RPMI8226 (cell line): ENCODE measurements at places on chromosomes 7 and 10.

- DNase-seq = no peak
These were observed 272.6 kb upstream of the DGKB start for GRCh38 chr7:15175152-15175551.

- DNase-seq = no peak
These were observed 391.8 kb upstream of the ETV1 start for GRCh38 chr7:14381306-14381705.

DNA sequence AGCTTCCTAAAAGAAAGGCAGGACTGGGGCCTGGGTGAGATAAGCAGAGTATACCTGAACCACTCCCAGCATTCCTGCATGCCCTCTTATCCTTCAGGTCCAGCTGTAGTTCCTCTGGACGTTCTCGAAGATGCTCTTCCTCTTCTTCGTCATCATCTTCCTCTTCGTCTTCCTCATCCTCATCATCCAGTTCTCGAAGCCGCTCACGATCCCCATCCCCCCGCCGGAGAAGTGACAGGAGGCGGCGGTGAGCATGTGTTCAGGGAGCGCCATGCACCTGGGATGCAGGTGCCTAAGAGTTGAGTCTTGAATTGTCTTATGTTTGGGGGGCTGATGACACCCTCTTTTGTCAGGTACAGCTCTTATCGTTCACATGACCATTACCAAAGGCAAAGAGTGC is 3.9 kb upstream of the NOLC1 start:
- no peak for DNase-seq

- no peak for DNase-seq
These were observed 88.6 kb downstream of the XRCC2 start for GRCh38 chr7:152587366-152587765.

DNA sequence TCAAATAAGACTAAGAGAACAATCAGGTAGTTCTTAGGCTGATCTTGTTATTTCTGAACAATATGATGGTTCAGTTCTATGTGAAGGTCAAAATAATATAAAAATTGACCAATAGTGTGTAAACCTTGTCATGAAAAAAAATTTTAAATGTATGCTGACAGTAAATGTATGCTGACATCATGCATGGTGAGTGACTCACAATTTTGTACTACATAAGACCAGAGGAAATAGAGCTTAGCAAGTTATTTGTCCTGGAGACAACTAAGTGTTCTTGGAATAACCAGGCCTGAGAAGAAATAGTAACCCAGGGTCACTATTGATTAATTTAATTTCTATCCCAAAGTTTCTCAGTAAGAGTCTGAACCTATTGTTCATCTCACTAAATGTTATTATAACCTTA is 182.2 kb upstream of the PCDH15 start:
- no peak for DNase-seq

DNA sequence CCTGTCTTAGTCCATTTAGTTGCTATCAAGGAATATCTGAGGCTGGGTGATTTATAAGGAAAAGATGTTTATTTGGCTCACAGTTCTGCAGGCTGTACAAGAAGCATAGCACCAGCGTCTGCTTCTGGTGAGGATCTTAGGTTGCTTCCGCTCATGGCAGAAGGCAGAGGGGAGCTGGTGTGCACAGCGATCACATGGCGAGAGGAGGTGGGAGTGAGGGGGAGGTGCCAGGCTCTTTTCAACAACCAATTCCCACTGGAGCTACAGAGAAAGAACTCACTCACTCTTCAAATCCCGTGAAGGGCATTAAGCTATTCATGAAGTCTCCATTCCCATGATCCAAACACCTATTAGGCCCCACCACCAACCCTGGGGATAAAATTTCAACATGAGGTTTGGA is 371.6 kb downstream of the SH2D4B start:
- DNase-seq = no peak

- DNase-seq = peak; percentile 71
These were observed 8.0 kb upstream of the ZNRF2 start for GRCh38 chr7:30276203-30276900.

DNA sequence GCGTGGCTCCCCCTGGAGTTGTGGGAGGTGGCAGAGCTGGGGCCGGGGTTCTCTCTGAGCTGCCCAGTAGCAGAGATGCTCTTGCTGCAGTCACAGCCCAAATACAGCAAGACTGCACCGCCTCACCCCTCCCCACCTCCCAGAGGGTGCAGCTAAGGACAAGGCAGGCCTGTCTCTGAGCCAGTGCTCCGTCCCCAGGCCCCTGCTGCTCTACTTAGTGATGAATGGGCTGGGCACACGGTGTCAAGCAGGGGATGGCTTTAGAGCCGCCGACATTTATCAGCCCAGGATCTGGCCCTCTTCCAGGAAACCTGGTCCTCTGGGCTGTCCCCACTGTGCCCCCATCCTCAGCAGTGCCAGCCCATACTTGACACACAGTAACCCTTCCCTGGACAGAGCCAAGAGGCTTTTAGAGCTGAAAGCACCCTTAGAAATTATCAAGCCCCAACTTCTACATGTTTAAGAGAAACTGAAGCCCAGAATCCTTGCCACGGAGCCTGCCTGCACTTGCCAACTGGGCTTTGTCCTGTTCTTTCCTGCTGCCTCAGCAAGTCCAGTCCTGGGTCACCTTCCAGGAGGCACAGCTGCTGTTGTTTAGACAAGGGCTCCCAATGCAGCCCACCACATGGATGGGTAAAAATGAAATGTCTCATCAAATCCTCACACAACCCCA is 137.1 kb upstream of the UNC5B start:
- DNase-seq = no peak

DNA sequence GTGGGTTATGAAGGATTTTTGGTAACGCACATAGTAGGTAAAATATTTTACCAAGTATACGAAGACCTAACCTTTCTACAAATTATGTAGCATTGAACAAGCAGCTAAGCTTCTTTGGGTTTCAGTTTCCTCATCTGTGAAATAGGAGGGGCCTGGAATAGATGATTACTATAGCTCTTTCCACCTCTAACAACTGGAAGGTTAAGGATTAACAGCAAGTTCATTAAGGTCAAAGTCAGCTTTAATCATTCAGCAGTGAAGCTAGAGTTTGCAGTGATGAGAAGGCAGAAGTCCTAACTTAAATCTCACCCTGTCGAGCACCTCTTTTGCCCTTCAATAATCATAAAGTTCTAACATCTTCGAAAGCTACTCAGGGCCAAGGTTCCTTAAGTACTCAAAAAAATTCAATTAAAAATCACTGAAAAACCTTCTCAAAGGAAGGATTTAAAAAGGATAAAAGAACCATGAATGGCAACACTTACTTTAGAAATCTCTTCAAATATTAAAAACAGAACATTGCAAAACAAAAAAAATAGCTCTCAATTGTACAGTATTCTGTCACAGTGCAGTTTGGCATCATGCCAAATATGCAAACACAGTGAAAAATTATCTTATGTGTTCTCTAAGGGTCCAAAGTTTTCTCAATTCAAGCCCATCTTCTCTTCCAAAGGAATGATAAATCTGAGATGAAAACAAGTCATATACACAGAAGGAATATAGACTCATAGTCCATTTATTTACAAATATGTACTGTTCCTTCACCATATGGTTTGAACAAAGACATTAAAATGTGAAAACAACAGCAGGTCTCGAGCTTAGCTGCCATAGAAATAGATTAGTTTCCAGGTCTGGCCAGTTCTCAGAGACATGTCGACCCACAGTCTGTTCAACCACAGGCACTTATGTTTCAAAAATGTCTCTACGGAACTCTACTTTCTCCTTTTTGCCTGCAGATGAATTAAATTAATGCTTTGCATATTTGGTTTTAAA is 152.0 kb upstream of the SLC13A1 start:
- DNase-seq = peak; percentile 13

- no peak for DNase-seq
These were observed 82.5 kb upstream of the PRR15 start for GRCh38 chr7:29480934-29481651.

- no peak for DNase-seq
These were observed 41.2 kb downstream of the ANLN start for GRCh38 chr7:36430881-36431280.

- no peak for DNase-seq
These were observed 59.3 kb downstream of the CREB3L2 start for GRCh38 chr7:137942484-137943115.

GRCh38 chr7:68449099-68449498 is 1149.2 kb upstream of the AUTS2 start:
- DNase-seq = no peak

- peak; percentile 25 for DNase-seq
These were observed 1.3 kb upstream of the NAPEPLD start for GRCh38 chr7:103150192-103150591.

- DNase-seq = no peak
These were observed 424.4 kb downstream of the SORCS1 start for GRCh38 chr10:106740071-106740470.

DNA sequence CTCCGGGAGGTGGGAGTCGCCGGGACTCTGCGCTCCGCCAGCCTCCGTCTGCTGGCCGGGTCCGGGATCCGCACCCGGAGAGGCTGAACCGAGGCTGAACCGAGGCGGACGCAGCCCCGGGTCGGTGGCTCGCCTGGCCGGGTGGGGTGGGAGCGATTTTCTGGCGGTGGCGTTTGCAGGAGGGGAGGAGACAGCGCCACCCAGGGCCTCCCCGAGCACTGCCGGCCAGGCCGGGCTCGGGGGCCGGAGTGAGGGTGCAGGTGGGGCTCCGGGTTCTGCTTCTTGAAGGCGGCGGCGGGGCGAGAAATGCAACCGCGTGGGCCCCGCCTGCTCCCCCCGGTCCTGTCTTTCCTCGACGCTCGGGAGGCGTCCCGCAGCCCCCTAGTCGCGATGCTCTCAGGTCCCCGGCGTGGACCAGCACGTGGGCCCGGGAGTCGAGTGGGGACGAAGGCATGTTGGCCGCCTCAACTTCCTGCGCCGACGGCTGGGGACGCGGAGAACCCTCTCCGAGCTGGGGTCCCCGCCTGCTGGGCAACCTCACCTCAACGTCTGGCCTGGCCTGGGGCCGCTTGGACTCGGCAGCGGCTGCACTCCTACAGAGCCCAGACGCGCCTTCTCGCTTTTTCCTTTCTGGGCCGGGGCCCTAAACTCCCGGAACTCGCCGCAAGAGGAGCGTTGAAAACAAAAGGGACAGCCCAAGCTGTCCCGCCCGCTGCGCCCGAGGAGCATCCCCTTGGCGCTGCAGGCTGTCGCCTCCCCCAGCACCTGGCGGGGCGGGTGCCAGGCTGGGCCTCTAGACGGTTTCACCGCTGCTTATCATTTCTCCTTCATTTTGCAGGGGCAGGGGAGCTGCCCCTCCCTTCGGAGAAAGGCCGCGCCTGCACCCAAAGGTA is 25.2 kb upstream of the VAX1 start:
- DNase-seq = no peak

- DNase-seq = no peak
These were observed 843.3 kb downstream of the GATA3 start for GRCh38 chr10:8897769-8898168.

DNA sequence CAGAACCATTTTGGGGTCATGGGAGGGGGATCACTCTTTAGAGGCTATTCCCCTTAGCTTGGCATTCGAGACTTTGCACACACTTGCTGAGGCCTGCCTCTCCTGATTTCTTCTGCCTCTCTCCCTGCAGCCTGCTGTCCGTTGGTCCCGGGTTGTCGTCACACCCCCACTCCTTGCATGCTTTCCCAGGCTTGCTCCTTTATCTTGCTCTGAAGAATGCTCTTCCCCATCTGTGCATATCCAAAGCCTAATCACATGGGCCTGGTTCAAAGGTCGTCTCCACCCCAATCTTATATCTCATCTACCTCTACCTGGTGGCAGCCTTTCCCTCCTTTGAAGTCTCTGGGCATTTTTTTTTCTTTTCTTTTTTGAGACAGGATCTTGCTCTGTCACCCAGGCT is 24.3 kb upstream of the EMX2 start:
- DNase-seq = no peak

- no peak for DNase-seq
These were observed 26.9 kb downstream of the NACAD start for GRCh38 chr7:45061806-45062425.

DNA sequence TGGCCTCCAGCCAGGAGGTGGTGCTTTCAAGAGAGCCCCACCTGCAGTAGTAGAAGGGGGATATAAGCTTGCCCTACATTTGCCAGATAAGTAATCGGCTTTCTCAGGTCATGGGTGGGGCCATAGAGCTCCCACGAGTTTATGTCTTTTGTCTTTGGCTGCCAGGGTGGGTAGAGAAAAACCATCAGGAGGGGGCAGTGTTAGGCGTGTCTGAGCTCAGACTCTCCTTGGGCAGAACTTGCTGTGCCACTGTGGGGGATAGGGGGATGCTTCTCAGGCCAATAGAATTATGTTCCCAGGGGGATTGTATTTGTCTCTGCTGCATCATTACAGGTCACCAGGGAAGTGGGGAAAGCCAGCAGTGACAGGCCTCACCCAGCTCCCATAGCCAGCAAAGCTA is 12.3 kb upstream of the MRPS33 start:
- DNase-seq = peak; percentile 43

GRCh38 chr7:69283421-69283820 is 314.9 kb upstream of the AUTS2 start:
- peak; percentile 23 for DNase-seq

DNA sequence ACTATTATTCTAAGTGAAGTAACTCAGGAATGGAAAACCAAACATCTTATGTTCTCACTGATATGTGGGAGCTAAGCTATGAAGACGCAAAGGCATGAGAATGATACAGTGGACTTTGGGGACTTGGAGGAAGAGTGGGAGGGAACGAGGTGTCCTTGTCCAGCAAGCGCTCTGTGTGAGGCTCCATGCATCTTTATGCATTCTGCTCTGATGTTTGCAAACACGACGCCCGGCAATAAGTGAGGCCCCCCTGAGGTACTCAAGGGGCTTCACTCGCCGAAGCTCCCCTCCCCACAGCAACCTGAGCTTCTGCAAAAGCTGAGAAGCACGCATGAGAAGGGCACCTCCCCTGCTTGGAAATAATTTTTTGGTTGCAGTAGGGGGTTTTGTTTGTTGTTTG is 103.3 kb downstream of the LHPP start:
- no peak for DNase-seq

- no peak for DNase-seq
These were observed 111.5 kb downstream of the CCNY start for GRCh38 chr10:35447693-35448407.

DNA sequence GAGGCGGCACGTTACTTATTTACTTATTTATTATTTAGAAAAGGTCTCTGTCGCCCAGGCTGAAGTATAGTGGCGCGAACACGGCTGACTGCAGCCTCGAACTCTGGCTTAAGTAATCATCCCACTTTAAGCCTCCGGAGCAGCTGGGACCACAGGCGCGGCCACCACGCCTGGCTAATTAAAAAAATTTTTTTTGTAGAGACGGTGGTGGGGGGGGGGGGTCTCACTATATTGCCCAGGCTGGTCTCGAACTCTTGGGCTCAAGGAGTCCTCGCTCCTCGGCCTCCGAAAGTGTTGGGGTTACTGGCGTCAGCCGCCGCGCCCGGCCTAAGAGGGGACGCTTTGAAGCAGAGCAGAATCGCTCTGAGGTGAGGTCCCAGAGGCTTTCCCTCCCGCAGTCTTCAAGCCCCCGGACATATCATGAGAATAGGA is 675 bp upstream of the FRAT2 start:
- DNase-seq = no peak

GRCh38 chr7:132996581-132997242 is 85.2 kb downstream of the CHCHD3 start:
- no peak for DNase-seq

- DNase-seq = no peak
These were observed 15.6 kb downstream of the MDH2 start for GRCh38 chr7:76063525-76063924.
